Stimulated activated CD4-positive, alpha-beta T cell treated with anti-CD3 and anti-CD28 coated beads, Interleukin-12 subunit alpha, Interleukin-12 subunit beta, amount 100 ng/mL, for 4 hours (primary cell): ENCODE measurements at places on chromosomes 6 and 20.

DNA sequence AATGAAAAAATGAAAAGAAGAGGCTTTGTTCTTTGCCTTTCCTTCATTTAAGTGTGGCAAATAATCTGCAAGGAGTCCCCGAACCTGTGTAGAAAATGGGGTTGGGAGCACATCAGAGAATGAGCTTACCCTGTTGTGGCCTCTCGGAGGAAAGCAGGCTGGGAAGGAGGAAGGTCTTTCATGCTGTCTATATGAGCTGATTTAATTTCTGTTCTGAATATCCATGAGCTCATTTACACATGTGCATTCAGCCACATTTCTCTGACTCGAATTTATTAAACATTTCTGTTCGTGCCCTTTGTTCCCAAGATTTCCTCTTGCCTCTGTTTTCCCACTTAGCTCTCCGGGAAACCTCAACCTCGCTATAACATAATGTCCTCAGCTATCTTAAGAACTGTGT is 584.4 kb upstream of the CDH4 start:
- no peak for DNase-seq

- DNase-seq: no peak
Measured at GRCh38 chr6:119067091-119067490, 11.4 kb downstream of the FAM184A start.

- no peak for DNase-seq
Measured at GRCh38 chr6:31419842-31420241, 16.4 kb downstream of the MICA start.

- DNase-seq: peak; percentile 56
Measured at GRCh38 chr6:26199057-26199772, 112.0 kb downstream of the HFE start.

DNA sequence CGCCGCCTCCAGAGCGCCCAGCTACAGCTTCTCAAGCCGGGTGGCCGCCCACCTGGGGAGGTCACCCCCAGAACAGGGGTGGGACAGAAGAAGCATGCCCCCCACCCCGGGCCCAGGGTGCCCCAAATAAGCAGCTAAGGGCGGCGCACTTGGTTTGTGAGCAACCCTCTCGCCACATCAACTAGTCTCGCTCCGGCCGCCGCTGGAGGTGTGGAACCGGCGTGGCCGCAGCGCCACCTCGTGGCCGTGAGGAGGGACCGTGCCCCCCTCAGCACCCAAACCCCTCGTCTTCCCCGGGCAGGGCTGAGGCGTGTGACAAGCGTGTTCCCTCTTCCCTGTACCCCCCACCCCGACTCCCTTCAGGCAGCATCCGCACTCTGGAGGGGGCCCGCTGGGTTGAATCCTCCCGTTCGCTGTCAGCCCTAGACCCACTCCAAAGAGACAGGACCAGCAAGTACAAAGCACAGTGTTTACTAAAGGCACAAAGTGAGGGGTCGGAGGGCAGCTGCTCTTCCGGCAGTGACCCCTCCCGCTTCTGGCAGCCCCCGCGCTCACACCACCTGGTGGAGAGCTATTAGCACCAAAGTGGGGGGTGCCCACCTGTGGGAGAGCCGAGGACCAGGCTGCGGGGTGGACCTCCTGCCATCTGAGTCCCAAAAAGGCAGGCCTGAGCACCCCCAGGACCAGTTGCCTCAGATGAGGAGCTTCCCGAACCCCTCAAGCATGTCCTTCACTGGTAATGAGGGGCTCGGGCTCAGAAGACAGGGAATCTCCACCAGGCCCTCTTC is 45.4 kb downstream of the MDFI start:
- peak; percentile 81 for DNase-seq

GRCh38 chr20:10639737-10640556 is 33.9 kb downstream of the JAG1 start:
- DNase-seq: no peak

DNA sequence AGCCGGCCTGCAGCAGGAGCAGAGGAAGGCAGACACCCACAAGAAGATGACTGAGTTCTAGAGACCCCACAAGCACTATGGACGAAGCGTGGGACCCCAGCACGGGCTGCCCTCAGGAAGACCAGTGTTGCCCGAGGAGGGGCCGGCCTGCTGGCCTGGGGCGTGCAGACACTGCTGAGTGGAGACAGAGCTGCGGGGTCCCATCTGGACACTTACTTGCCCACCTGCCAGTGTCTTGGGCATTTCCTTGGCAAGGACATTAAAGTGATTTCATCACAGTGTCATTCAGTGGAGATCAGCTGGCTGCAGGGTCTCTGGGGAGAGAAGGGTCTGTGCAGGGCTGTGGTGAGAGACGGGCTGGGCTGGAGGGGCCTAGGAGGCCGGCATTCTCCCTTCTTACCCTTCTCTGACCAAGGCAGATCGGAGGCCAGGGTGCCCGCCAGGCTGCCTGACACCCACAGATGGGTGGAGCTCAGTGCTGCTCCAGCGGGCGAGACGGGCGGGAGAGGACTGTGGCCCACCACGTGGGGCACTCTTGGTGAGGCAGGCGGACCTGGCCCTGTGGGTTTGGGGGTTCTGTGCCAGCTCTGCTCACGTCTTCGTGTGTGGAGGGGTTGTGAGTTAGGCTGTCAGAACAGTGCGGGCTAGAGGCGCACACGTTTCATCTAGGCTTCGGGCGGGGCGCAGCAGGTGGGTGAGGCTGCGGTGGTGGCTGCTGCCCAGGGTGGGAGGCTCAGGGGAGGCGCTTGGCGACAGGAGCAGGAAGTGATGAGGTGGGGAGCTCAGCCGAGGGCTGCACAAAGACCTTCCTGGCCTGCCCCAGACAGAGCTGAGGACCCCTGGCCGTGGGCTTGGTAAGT is at the start of gene LIME1:
Gene LIME1, plus strand, starts transcription at position 806 of the 860 bp plus-strand sequence. CDS start 886 bp downstream, outside the sequence.
- peak; percentile 52 for DNase-seq

DNA sequence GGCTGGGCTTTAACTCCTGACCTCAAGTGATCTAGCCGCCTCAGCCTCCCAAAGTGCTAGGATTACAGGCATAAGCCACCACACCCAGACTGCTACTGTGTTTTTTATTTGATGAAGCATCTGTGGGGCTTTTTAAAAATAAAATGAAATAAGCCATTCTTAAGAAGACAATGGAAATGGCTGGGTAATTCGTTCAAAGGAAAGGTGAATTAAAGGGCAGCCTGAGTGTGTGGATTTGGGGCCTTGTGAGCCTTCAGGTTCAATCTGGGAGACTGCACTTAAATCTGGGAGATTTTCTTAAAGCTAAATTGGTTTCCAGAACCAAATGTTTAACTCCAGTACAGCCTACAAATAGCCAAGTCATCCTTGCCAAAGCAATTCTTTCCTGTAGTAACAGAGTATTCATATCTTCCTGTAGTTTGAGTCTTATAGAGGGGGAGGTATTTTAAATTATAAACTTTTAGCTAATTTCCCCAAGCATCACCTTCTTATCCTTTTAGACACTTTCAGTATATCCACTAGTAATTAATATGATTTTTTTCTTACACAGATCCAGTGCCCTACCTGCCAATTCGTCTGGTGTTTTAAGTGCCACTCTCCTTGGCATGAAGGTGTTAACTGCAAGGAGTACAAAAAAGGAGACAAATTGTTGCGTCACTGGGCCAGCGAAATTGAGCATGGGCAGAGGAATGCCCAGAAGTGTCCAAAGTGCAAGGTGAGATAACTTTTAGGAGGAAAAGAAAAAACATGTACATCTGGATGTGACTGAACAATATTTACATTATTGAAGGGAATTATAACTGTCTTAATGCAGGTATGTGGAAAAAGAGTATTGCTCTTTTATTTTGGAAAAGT is 95.4 kb downstream of the RNF217 start:
- no peak for DNase-seq

DNA sequence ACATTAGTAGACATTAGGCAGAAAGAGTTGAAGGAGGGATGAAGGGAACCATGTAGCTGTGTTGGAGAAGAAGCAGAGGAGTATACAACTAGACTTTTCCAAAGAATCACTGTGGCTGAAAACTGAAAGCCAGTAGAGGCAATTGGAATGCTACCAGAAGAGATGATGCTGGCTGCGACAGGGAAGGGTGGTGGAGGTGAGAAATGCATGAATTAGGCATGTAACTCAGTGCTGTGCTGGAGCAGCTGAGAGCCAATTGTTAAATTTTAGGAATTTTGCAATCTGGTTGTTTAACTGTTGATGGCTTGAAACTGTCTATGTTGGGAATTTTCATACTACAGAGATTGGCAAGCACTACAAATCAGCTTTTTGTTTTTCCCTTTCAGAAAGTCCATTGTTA is 35.8 kb upstream of the SIRPG start:
- no peak for DNase-seq

DNA sequence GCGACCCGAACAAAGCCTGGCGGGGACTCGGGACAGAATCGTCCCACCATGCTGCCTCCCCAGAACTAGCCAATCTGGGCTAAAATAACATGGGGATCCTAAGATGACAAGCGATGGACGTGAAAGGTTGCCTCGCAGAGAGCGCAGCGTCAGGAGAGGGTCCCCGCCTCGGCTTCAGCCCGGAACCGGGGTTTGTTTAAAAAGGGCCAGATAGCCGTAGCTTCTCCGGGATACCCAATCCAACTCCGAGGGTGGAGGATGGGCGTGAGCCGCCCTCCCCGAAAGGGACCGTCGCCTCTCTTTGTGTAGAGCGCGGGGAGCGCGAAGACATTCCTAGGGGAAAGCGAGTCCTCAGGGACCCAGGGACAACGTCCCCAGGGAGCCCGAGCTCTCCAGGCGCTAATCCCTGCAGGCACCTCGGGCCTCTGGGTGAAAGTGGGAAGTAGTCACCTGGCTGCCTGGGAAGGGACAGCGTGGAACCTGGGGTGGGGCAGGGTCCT is 643 bp downstream of the CD24 start:
- no peak for DNase-seq

GRCh38 chr6:101386982-101387381 is 6.5 kb upstream of the GRIK2 start:
- DNase-seq: no peak

DNA sequence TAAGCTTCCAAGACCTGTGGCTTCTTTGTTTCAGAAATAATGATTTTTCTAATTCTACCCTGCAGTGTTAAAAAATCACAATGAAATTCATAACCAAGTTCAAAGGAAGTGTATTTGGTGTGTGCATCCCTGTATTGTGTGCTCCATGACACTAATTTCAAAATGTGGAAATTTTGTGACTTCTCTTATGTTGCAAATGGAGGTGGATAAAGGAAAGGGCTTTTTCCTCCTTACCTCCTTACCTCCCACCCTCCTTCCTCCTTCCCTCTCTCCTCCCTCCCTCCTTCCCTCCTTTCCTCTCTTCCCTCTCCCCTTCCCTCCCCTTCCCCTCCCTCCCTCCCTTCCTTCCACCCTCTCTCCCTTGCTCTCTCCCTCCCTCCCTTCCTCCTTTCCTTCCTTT is 10.5 kb downstream of the CDH4 start:
- DNase-seq: no peak

GRCh38 chr6:157283330-157283898 is 39.9 kb downstream of the TMEM242 start:
- no peak for DNase-seq

GRCh38 chr6:27672113-27672799 is 199.4 kb upstream of the ZNF184 start:
- no peak for DNase-seq

GRCh38 chr6:81575442-81575841 is 177.0 kb downstream of the TENT5A start:
- DNase-seq: no peak

- no peak for DNase-seq
Measured at GRCh38 chr6:139534472-139535115, 160.1 kb upstream of the CITED2 start.

DNA sequence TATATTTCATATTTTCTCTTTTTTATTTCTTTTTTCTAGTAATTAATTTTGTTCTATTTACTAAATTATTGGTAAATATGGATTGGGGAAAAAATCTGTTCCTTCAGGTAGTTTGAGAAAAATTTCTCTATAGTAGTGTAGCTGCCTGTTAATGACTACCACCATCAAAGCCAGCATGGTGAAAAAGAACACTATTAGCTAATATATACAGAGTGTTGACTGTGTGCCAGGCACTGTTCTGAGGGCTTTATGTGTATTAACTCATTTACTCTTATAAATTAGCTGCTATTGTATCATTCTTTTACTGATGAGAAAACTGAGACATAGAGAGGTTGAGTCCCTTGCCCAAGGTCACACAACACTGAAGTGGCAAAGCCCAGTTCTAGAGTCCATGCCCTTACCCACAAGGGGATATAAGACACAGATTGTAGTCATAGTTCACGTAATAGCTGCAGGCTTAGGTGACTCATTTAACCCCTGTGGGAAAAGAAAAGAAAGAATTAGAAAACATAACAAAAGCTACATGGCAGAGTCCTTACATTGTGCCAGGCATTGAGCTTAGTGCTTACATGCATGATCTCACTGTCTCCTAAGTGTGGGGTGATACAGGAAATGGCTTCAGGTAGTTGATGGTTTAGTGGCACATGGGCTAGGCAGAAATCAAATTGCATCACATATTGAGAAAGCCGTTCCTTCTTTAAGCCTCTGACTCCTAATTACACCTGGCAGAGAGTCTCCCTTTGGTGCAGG is 12.2 kb upstream of the AKIRIN2 start:
- DNase-seq: no peak

- no peak for DNase-seq
Measured at GRCh38 chr6:25709761-25710160, 44.8 kb upstream of the SLC17A4 start.

DNA sequence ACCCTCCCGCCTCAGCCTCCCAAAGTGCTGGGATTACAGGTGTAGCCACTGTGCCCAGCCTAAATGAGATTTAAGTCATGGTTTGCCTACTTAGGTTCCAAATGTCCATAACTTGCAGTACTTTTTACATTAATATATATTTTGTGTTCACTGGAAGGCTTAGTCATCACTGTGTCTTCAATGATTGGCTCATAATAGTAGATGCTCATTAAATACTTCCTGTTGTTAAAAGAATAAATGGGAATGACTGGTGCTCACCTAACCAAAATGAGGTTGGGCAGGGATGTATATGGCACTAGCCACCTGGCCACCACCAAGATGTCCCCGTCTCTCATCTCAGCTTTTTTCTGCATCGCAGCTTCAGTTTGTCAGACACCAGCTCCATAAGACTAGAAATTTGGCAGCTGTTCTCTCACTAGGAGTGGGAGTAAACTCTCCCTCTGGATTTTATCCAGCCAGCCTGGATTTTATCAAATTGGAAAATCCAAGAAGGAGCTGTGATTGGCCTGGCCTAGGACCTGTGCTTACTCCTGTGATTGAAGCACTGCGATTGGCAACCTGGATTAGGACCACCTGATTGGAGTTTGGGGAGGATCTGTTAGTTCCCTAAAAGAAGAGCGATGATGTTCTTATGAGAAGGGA is 1.1 kb upstream of the GLO1 start:
- no peak for DNase-seq

- peak; percentile 85 for DNase-seq
Measured at GRCh38 chr6:3063733-3064700, 4.3 kb upstream of the RIPK1 start.
